Esophagus squamous epithelium (tissue), 5 donors: ENCODE measurements at places on chromosomes 2 and 18. TPM values are rescaled to one million over a fixed set of nuclear protein-coding genes. Genes with fewer than 3 reads are reported as not detected.

Gene AMER3
- total RNA-seq: not detected

Gene KYNU
- total RNA-seq: 2.9 TPM

- no peak overlapping the region for H3K27ac ChIP-seq
- DNase-seq: no peak
- no peaks in the 10 kb centered on the region for H3K27me3 ChIP-seq
- no peak overlapping the region for H3K4me3 ChIP-seq
These were observed 58.1 kb upstream of the KYNU start for GRCh38 chr2:142819411-142819810.

Gene SLC9A4
- total RNA-seq: 0.76 TPM

- no peak for DNase-seq
- no peaks in the 10 kb centered on the region for H3K27me3 ChIP-seq
- no peaks in the 10 kb centered on the region for H3K4me1 ChIP-seq
- H3K4me3 ChIP-seq: no peak overlapping the region
- H3K27ac ChIP-seq: no peak overlapping the region
These were observed 3.8 kb upstream of the UXS1 start for GRCh38 chr2:106197878-106198277.

DNA sequence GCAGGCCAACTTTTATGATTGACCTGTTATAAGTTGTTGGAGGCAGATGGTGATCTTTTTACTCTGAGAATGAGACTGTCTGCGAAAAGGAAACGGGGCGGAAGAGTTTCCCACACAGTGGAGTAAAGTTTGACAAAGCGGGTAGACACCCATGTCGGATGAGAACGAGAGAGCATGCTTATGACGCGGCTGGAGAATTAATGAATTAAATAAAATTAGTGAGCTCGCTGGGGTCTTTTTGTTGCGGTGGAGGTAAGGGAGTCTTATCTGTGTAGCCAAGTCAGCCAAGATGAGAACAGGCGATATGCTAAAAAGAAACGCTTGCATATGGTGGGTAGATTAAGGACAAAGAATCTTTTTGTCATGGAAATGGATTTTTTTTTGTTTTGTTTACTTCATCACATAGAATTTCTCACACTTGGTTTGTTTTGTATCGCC lies 1.8 kb downstream of the SALL3 start:
- no peaks in the 10 kb centered on the region for H3K36me3 ChIP-seq
- H3K4me1 ChIP-seq: peaks cover 5% of the 10 kb centered on the region
- no peak for DNase-seq
- H3K4me3 ChIP-seq: no peak overlapping the region

Gene ARL5A
- total RNA-seq: 47.0 TPM

- H3K4me3 ChIP-seq: no peak overlapping the region
- no peak for DNase-seq
- H3K27ac ChIP-seq: no peak overlapping the region
- H3K36me3 ChIP-seq: no peaks in the 10 kb centered on the region
These were observed 198.4 kb downstream of the NYAP2 start for GRCh38 chr2:225597911-225598310.

Gene DLX1
- total RNA-seq: not detected

- peaks cover 12% of the 10 kb centered on the region for H3K4me1 ChIP-seq
- no peaks in the 10 kb centered on the region for H3K27me3 ChIP-seq
- no peaks in the 10 kb centered on the region for H3K36me3 ChIP-seq
These were observed 185.1 kb downstream of the TCF4 start for GRCh38 chr18:55402731-55403405.

- no peak for DNase-seq
- no peak overlapping the region for H3K27ac ChIP-seq
- peaks cover 8% of the 10 kb centered on the region for H3K27me3 ChIP-seq
- H3K4me3 ChIP-seq: no peak overlapping the region
These were observed 8.7 kb downstream of the PTH2R start for GRCh38 chr2:208415255-208415654.

- H3K4me3 ChIP-seq: peak overlapping the region; percentile 81
- peak overlapping the region; percentile 90 for H3K27ac ChIP-seq
- DNase-seq: no peak
- peaks cover 32% of the 10 kb centered on the region for H3K4me1 ChIP-seq
- H3K27me3 ChIP-seq: no peaks in the 10 kb centered on the region
These were observed 782 bp downstream of the FAM228B start for GRCh38 chr2:24123922-24124580.

DNA sequence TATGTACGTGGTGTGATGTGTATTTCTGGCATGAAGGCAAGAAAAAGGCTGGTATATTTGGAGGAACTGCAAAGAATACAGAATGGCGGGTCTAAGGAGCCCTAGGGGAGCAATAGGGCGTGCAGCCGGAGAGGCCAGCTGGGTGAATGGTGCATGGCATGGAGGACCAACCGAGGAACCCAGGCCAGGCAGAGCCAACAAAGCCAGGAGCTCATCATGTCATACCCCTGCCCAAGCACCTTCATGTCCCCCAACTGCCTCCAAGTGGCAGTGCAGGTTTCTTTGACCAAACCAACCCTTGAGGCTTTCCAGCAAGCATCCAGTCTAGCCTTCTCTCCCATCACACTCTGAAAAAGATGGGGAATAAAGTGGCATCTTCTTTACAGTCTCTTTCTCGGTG lies 8.9 kb upstream of the KCNK3 start:
- H3K4me1 ChIP-seq: peaks cover 14% of the 10 kb centered on the region
- no peaks in the 10 kb centered on the region for H3K36me3 ChIP-seq
- H3K4me3 ChIP-seq: no peak overlapping the region
- no peak for DNase-seq

- no peaks in the 10 kb centered on the region for H3K36me3 ChIP-seq
- DNase-seq: no peak
- H3K4me3 ChIP-seq: no peak overlapping the region
- no peaks in the 10 kb centered on the region for H3K4me1 ChIP-seq
- no peaks in the 10 kb centered on the region for H3K27me3 ChIP-seq
These were observed 117.1 kb downstream of the PRKRA start for GRCh38 chr2:178333851-178334250.

Gene SULT1C2
- total RNA-seq: 0.57 TPM

GRCh38 chr18:23634692-23635091 lies 28.0 kb downstream of the ANKRD29 start:
- H3K27me3 ChIP-seq: no peaks in the 10 kb centered on the region
- no peak overlapping the region for H3K4me3 ChIP-seq
- no peaks in the 10 kb centered on the region for H3K4me1 ChIP-seq
- H3K36me3 ChIP-seq: no peaks in the 10 kb centered on the region

Gene CPLX4
- 0.31 TPM for total RNA-seq

DNA sequence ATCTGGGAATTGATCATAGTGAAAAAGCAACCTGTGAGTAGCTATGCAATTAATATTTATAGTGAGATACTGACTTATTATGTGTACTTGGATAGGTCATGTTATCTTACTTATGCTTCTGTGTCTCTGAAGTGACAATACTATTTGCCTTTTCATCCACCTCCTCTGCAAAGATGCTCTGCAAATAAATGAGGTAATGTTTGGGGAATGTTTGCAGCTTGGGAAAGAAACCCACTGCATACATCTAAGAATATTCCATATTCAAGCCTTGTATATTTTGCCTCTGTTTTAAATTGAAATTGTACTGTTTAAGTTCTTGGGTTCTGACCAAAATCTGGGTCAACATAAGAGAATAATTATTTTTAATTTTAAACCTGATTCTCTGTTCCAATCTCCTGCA lies 217.4 kb upstream of the DTNA start:
- no peaks in the 10 kb centered on the region for H3K36me3 ChIP-seq
- H3K27ac ChIP-seq: no peak overlapping the region
- no peaks in the 10 kb centered on the region for H3K27me3 ChIP-seq
- no peaks in the 10 kb centered on the region for H3K4me1 ChIP-seq

DNA sequence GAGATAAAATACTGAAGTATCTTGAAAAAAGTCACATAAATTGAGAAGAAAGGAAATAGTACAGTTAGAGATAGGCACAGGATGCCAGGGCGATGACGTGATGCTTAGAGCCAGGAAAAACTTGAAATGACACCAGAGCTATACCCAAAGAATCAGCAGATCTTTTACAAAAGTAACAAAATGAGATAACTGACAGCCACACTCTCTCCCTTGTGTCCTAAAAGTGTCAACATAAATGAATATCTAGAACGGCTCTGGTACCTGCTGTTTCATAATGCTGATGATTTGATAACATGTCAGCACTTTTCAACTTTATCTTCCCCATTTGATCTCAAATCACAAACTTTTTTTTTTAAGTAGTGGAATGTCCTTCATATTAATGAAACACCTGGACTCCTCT lies 45.6 kb upstream of the ZC3H15 start:
- no peaks in the 10 kb centered on the region for H3K27me3 ChIP-seq
- no peak overlapping the region for H3K27ac ChIP-seq
- no peaks in the 10 kb centered on the region for H3K36me3 ChIP-seq

Gene CRIM1
- total RNA-seq: 35.0 TPM
